T-cell (primary cell): ENCODE measurements at places on chromosomes 4 and X. TPM values are rescaled to one million over a fixed set of nuclear protein-coding genes. Genes with fewer than 3 reads are reported as not detected.

The MMGT1 gene
- total RNA-seq, result 23.5 TPM

The ZDHHC15 gene
- total RNA-seq, result 0.53 TPM

The ENPEP gene
- not detected for total RNA-seq

The JAKMIP1 gene
- total RNA-seq, result 6.1 TPM

The ELOVL6 gene
- total RNA-seq, result 2.9 TPM

The SMIM31 gene
- total RNA-seq, result not detected

The SPANXA1 gene
- not detected for total RNA-seq

The JADE3 gene
- 1.1 TPM for total RNA-seq

The TMSB15C gene
- 3.0 TPM for total RNA-seq
